CD4-positive, alpha-beta T cell treated with Interleukin-15 for 4 hours (primary cell): ENCODE measurements at places on chromosomes 6 and 20.

GRCh38 chr6:166331503-166332415 lies 10.6 kb downstream of the SFT2D1 start:
- no peak for DNase-seq

- DNase-seq = no peak
Observed at GRCh38 chr6:27679308-27679963, 206.5 kb upstream of the ZNF184 start.

GRCh38 chr20:23241416-23241815 lies 109.2 kb upstream of the NXT1 start:
- no peak for DNase-seq

GRCh38 chr6:147007441-147007840 lies 196.8 kb upstream of the STXBP5 start:
- no peak for DNase-seq

DNA sequence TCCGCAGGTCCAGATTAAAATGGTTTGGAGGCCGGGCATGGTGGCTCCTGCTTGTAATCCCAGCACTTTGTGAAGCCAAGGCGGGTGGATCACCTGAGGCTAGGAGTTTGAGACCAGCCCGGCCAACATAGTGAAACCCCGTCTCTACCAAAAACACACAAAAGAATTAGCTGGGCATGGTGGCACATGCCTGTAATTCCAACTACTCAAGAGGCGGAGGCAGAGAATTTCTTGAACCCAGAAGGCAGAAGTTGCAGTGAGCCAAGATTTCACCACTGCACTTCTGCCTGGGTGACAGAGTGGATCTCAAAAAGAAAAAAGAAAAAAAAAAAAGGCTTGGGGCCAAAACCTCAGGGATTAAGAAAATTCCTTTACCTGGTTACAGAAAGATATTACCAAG lies 30.5 kb downstream of the C6orf15 start:
- no peak for DNase-seq

DNA sequence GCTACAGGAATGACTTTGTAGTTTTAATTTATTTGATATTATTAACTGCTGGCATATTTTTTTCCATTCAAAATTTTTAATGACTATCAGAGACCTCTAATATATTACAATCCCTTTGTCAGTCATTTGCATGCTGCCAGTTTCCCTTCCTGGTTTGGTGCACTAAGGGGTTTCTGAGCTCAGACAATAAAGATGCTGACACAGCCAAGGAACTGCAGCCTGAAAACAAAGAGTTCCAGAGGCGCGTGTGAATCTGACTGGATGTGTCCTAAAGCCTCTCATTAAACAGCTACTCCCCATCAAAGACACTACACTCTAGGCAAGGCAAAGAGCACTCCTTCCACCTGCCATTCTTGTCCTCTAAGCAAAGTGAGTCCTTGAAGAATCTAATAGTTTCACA lies 116.8 kb upstream of the DST start:
- DNase-seq = no peak

DNA sequence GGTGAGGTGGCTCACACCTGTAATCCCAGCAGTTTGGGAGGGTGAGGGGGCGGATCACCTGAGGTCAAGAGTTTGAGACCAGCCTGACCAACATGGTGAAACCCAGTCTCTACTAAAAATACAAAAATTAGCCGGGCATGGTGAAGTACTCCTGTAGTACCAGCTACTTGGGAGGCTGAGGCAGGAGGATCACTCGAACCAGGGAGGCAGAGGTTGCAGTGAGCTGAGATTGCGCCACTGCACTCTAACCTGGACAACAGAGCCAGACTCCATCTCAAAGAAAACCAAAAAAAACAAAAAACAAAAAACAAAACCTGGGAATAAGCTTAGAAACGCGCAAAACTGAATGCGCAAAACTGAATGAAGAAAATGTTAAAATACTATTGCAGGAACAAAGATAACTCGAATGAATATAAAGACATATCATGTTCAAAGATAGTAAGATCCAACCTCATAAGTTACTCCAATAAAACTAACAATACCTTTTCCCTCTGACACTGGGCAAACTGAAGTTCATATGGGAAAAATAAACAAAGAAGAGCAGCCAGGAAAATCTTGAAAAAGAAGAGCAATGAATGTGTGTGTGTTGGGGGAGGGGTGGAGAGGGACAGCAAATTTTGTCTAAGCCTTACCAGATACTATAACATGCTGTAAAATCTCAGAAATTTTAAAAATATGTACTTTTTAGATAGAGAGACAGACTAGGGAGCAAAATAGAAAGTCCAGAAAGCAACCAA lies 101.0 kb upstream of the BEND3 start:
- no peak for DNase-seq

DNA sequence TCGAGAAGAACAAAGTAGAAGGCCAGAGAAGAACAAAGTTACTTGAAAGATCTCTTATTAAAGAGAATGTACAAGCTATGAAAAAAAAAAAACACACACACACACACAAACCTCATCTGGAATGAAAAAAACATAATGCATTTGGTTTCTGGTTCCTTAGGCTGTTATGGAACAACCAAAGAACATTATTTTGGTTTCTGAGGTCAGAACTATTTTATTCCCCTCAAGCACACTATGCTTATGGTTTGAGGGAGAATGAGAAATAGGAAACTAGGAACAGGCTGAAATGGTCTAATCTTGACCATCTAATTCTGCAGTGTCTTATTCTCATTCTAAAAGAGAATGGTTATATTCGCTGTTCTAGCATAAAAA lies 8.8 kb downstream of the PRDM1 start:
- DNase-seq = no peak

GRCh38 chr6:14542670-14543366 lies 425.2 kb downstream of the CD83 start:
- DNase-seq = no peak

GRCh38 chr6:14259594-14260152 lies 142.1 kb downstream of the CD83 start:
- DNase-seq = no peak
